ENCODE measurements at places on chromosomes 1 and 21.

DNA sequence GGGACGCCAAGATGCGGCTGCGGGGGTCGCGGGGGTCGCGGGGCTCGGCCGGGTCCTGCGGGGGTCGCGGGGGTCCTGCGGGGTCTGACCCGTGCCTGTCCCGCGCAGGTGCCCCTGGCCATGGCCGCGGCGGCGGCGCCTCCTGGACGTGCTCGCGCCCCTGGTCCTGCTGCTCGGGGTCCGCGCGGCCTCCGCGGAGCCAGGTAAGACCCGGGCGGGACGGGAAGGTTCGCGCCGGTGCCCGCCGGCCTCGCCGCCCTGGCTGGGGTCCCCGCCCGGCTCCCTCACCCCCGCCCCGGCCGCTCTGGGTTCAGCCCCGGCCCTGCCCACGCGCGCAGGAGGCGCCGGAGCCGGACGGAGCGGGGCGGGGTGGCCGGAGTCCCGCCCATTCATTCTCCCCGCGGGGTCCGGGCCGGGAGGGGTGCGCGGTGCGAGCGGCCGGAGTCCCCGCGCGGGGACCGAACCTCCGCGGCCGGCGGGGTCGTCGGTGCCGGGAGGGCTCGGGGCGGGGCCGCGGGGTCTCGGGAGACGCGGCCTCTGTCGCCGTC lies 380 bp downstream of the COL18A1 start:
- DNase-seq = no peak

GRCh38 chr1:16066245-16066644 lies 7.2 kb downstream of the FAM131C start:
- DNase-seq = no peak

GRCh38 chr1:86449103-86449502 lies 19.6 kb upstream of the CLCA1 start:
- DNase-seq = no peak

DNA sequence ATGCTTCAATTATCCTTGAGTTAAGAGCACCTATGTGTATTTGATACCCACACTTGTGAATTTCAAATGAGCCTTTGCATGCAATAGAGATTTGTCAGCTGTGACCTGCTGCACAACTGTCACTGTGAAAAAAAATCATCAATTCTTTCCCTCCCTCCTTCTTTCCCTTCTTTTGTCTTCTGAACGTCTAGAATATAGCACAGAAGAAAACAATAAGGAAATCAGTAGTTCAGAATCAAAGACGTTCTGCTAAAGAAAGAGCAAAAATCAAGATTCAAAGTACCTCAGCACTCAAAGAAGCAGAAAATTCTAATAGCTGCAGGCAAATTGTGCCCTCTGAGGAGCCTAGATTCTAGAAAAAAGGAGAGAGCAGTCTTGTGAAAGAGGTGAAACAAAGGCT lies 1.7 kb upstream of the FMN2 start:
- DNase-seq = no peak

DNA sequence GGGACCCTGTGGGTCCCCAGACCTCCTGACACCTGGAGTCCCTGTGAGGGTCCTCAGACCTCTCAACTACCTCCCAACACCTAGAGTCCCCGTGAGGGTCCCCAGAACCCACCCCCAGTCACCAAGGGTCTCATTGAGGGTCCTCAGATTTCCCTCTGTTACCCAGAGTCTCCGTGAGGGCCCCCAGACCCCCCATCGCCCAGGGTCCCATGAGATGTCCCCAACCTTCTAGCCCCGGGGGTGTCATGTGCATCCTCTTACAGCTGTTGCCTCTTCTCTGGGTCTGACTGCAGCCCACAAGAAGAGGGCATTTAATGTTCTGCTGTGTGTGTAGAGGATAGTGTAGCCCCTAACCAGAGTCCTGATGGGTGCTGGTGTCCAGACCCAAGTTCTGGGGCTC lies 2.0 kb upstream of the GJC2 start:
- no peak for DNase-seq

GRCh38 chr1:53127546-53127945 lies 14.9 kb downstream of the SLC1A7 start:
- no peak for DNase-seq

- no peak for DNase-seq
These were observed 16.7 kb upstream of the ZYG11A start for GRCh38 chr1:52825868-52826267.

GRCh38 chr1:1325288-1326074 lies 879 bp downstream of the CPTP start:
- DNase-seq = no peak

DNA sequence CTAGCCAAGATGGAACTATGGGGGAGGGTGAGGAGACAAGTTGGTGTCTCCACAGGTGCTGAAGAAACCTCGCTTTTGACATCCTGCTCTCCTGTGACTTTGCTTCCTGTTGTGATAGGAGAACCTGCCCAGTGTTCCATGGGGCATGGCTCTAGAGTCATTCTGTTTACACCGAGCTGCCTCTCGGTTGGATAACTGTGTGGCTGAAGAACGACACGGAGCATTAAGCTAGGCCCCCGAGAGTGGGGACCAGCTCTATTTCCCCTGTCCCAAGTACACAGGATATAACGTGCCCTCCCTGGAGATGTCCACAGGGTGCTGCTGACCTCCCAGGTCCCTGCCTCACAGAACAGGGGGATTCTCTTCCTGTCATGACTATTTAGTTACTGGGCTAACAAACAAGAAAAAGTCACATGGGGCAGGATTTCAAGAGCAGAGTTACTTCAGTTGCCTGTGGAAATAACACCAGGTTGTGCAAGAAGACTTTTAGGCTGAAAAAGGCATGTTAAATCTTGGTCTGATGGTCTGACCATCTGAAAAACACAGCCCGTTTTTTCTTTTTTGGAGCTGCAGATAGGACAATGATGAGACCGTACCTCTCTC lies 29.4 kb upstream of the PPP2R5A start:
- no peak for DNase-seq

GRCh38 chr1:203547147-203547546 lies 53.2 kb downstream of the OPTC start:
- DNase-seq = no peak

DNA sequence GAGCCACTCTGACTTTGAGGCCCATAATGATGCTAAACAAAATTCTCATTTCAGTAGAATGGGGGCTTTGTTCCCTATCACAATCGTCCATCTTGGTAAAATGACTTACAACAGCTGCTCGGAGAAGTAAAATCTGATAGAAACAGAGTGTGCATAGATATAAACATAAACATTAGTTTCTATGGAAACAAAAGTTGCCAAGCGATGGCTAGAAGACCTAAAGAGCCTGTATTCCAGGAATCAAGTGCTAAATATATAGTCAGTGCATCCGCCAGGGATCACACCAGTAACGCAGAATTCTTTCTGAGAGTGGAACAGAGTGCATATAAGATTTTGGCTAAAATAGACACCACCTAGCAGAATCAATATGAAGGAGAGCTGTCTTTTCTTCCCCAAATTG lies 91.2 kb upstream of the KAZN start:
- DNase-seq = no peak

DNA sequence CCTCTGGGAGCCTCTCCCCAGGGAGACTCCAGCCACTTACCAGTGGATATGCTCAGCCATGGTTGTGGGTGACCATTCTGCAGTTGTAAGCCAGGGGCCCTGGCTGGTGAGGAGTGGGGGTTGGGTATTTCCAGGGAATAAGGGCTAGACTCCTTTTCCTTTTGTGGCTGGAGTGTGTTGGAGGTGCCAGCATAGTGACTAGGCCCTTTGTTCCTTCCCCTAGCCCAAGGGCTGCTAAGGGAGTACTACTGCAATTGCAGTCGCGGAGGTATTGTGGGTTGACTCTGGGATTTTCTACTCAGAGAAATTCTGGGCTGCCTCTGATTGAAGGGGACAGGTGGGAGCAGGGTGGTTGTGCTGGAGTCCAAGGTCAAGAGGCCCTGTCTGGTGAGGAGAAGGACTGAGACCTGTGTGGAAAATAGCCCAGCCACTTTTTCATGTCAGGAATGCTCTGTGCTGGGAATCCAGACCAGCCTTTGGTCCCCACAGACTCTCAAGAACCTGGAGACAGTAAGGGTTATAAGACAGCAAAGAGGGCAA lies 43.1 kb downstream of the MROH9 start:
- no peak for DNase-seq

GRCh38 chr1:173477286-173478093 lies at the start of gene PRDX6:
PRDX6 (plus strand) TSS chr1:173477335; CDS start chr1:173477398, 63 bp downstream.
- DNase-seq = no peak

GRCh38 chr1:102978874-102979273 lies 129.4 kb downstream of the COL11A1 start:
- no peak for DNase-seq

GRCh38 chr21:35690436-35690835 lies 369.9 kb downstream of the SETD4 start:
- no peak for DNase-seq

- DNase-seq = no peak
These were observed 675.1 kb upstream of the ADGRL2 start for GRCh38 chr1:81125672-81126071.

GRCh38 chr1:153805042-153805745 lies 30.0 kb downstream of the SLC27A3 start:
- no peak for DNase-seq

DNA sequence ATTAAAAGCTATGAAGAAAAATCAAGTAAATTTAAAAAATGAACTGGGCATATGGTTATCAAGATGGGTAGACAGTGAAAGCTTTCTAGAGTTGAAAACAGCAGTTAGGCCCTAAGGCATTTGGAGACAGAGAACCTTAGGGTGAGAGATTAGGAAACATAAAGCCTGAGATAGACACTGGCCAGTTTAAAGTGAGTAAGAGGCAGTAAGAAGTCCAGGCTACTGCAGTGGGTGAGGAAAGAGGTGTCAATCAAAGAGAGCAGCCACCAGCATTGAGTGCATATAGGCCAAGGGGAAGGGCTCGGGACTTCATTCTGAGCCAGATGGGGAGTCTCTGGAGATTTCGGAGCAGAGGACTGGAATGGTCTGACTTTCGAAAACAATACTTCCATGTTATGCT lies 1360.5 kb upstream of the ADGRL4 start:
- no peak for DNase-seq

DNA sequence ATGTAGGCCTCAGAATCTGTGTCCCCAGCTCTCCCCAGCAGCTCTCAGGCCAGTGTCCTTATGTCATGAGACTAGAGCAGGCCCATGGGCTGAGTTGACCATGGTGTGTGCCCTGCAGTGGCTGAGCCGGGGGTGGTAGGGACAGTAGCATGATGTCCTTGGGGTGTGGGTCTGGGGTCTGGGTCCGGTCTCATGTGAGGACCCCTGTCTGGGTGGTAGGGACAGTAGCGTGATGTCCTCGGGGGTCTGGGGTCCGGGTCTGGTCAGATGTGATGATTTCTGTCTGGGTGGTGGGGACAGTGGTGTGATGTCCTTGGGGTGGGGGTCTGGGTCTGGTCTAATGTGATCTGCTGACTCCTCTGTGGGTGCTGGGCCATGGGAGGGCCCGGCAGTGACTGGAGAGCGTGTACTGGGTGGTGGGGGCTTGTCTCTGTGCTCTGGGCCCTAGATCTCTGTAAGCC lies 64.5 kb downstream of the OBSCN start:
- DNase-seq = no peak

DNA sequence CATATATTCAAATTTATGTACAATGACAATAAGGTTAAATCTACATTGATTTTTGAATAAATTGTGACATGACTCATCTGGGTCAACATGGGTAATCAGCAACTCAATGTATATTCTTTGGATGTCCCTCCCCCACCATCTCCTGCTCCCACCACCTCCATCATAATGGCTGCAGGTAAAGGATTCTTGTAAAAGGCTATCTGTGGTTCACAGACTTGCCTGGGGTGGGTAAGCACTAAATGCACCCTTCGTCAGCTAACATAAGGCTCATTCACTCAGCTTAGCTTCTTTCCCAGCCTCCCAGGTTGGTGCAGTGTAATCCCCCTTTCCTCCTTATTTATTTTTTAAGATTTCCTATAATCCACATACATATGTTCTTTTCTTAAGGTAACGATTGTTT lies 355.7 kb upstream of the DPYD start:
- DNase-seq = peak; percentile 13

DNA sequence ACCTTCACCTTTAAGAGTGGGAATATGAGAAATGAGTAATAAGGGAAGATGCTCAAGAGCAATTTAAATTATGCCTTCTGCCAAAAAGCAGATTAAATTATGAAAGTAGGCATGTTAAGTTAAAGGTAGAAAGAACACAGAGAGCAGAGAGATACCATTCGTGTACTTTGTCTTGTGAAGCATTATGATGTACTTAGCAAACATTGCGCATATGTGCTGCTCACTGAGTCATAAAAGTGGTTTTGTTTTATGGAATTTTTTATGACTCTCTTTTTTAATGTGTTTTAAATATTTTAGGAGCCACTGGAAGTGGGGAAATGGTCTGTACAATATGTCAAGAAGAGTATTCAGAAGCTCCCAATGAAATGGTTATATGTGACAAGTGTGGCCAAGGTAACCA lies 35.3 kb downstream of the MTF2 start:
- no peak for DNase-seq

GRCh38 chr1:45340816-45341466 lies 701 bp upstream of the MUTYH start:
- peak; percentile 43 for DNase-seq

DNA sequence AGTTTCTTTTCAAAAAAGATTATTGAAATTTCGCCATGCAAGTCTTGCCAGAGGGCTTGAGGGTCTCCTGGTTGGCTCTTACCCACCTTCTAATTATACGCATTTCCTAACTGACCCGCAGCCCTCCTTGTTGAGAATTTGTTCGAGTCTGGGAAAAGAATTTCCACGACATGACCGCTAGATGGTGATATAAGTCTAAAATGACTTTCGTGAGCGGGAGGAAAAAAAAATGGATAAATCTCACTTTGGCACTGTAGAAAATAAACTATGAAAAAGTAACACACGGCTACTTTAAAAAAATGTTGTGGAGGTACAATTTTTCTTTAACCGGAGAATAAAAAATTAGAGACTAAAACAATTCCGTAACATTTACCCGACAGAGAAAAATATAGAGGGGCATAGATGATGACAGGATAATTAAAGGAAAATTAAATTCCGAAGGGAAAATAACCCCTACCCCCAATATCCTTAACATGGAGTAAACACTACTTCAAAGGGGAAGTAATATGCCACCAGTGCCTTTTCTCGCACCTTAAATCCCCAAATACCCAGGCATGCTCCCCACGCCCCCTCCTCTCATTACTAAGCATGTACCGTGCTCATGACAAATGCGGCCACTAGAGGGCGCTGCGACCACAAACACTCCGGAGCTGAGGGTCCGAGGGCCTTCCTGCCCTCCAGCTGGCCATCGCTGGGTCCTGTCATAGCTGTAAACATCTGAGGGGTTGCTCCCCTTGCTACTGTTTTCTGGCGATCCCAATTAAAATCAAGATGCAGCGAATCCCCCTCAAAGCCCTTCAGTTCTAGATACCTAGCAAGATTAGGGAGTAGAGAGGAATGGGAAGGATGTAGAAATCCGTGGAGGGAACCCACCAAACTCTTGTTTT lies 266.9 kb downstream of the ASTN1 start:
- DNase-seq = peak; percentile 82
